ENCODE measurements at places on chromosomes 6 and 20. TPM values are rescaled to one million over a fixed set of nuclear protein-coding genes. Genes with fewer than 3 reads are reported as not detected.

TFAP2C gene
- 12.5 TPM for total RNA-seq

COL9A3 gene
- total RNA-seq = 5.1 TPM

HLA-DQB2 gene
- 8.1 TPM for total RNA-seq

TNFRSF6B gene
- 19.8 TPM for total RNA-seq

SLPI gene
- total RNA-seq = 301 TPM

GOPC gene
- 28.6 TPM for total RNA-seq

RIPOR3 gene
- total RNA-seq = 5.0 TPM

ULBP1 gene
- 2.5 TPM for total RNA-seq

SNAI1 gene
- total RNA-seq = 5.8 TPM

ADGRF4 gene
- total RNA-seq = 6.5 TPM

LCA5 gene
- total RNA-seq = 5.8 TPM

AGER gene
- 16.9 TPM for total RNA-seq

MTFR2 gene
- 0.75 TPM for total RNA-seq

SDHAF4 gene
- 17.2 TPM for total RNA-seq

FAXC gene
- 2.7 TPM for total RNA-seq

HLA-DPB1 gene
- 82.5 TPM for total RNA-seq

TPD52L2 gene
- 85.4 TPM for total RNA-seq

SSTR4 gene
- total RNA-seq = not detected

UST gene
- 30.9 TPM for total RNA-seq

EZR gene
- 314 TPM for total RNA-seq

DUSP15 gene
- total RNA-seq = 4.7 TPM

SLC2A10 gene
- total RNA-seq = 25.9 TPM

PAK5 gene
- total RNA-seq = 0.13 TPM

GINS1 gene
- total RNA-seq = 3.8 TPM

OPRL1 gene
- 0.42 TPM for total RNA-seq

KCNQ2 gene
- total RNA-seq = not detected

CCM2L gene
- total RNA-seq = 8.2 TPM

ZC2HC1B gene
- not detected for total RNA-seq

DNMT3B gene
- 3.4 TPM for total RNA-seq

PPP1R3G gene
- total RNA-seq = 2.9 TPM

ID1 gene
- total RNA-seq = 367 TPM

SALL4 gene
- total RNA-seq = 2.3 TPM

DLK2 gene
- total RNA-seq = 3.2 TPM

TGM3 gene
- not detected for total RNA-seq

GPR63 gene
- total RNA-seq = 1.4 TPM

KCNB1 gene
- 1.6 TPM for total RNA-seq

RIN2 gene
- 70.4 TPM for total RNA-seq

TRERF1 gene
- total RNA-seq = 24.7 TPM

PACRG gene
- total RNA-seq = 9.7 TPM

DEF6 gene
- 28.0 TPM for total RNA-seq

SMIM13 gene
- 6.7 TPM for total RNA-seq

TNFRSF21 gene
- total RNA-seq = 267 TPM

ETV7 gene
- 7.6 TPM for total RNA-seq

FAM8A1 gene
- total RNA-seq = 19.5 TPM

LRFN2 gene
- 0.34 TPM for total RNA-seq

DOK5 gene
- total RNA-seq = 3.0 TPM

DEFB110 gene
- not detected for total RNA-seq

PRPH2 gene
- total RNA-seq = 0.91 TPM

KCNK15 gene
- 3.4 TPM for total RNA-seq

CD93 gene
- 53.7 TPM for total RNA-seq

GHRH gene
- not detected for total RNA-seq

C6orf136 gene
- total RNA-seq = 27.1 TPM

POM121L2 gene
- not detected for total RNA-seq

MOXD1 gene
- 13.8 TPM for total RNA-seq

RSPO3 gene
- total RNA-seq = 4.1 TPM

KCNS1 gene
- 0.86 TPM for total RNA-seq

MYLK2 gene
- not detected for total RNA-seq

Measured in ureter (tissue), 1 donor.